ENCODE measurements at places on chromosomes 2 and 18.

- DNase-seq: no peak
Measured at GRCh38 chr18:23341383-23341782, 111.7 kb upstream of the RIOK3 start.

- no peak for DNase-seq
Measured at GRCh38 chr2:27000995-27001394, 30.6 kb downstream of the MAPRE3 start.

DNA sequence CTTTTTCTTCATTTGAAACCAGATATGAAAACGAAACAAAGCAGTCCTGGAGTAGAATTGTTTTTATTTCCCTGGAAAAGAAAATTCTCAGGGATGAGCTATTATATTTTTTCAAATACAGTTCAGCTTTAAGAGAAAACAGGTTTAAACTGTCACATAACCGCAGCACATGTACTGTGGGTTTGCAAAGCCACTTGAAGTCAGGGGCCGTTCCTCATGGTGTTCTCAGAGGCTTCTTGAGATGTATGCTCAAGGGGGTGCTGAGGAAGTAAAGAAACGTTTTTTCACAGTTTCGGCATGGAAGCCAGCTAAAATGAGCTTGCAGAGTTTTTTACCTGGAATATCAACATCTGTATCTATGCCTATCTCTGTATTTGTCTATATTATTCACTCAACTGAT, 225.3 kb downstream of the MC4R start:
- DNase-seq: no peak

DNA sequence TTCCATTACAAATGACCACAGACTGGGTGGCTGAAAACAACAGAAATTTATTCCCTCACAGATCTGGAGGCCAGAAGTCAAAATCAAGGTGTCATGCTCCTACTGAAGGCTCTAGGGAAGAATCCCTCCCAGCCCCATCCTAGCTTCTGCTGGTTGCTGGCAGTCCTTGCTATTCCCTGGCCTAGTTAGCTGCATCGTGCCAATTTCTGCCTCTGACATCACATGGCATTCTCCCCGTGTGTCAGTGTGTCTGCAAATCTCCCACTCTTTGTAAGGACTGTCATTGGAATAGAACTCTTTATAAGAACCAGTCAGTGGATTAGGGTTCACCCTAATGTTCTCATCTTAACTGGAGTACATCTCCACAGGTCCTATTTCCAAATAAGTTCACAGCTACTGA, 30.5 kb upstream of the NCKAP5 start:
- no peak for DNase-seq

- DNase-seq: peak; percentile 87
Measured at GRCh38 chr2:121944072-121944831, 188.8 kb downstream of the TSN start.

DNA sequence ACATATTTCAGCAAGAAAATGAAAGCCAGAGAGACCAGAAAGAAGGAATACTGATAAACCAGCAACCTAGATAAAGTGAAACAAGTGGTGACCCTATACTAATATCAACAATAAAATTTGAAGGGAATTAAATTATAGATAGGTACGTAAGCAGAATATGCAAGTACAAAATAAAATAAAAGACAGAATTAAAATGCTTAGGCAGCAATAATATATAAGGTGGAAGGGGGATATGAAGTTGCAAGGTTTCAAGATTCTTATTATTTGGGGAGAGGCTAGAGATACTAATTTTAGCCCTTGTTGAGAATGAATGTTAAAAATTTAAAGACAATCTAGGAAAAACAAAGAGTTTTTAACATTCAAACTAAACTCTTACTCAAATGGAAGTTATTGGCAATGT, 39.6 kb downstream of the HDLBP start:
- no peak for DNase-seq

- no peak for DNase-seq
Measured at GRCh38 chr2:42768706-42769256, 4.8 kb upstream of the OXER1 start.

DNA sequence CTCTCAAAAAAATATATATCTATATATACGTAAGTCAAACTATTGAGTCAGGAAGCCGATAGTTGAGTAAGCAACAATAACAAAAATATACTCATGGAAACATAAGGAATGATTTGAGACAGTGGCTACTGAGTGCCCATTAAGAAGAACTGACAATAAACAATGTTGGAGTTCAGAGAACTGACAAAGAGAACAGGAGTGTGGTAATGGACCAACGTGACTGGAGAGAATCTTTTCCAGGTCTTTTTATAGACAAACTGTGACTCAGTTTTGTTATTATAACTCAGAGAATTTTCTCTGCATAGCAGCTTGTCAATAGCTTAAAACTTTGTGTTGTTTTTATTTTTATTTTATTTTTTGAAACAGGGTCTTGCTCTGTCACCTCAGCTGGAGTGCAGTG, 4.6 kb upstream of the GALM start:
- no peak for DNase-seq

DNA sequence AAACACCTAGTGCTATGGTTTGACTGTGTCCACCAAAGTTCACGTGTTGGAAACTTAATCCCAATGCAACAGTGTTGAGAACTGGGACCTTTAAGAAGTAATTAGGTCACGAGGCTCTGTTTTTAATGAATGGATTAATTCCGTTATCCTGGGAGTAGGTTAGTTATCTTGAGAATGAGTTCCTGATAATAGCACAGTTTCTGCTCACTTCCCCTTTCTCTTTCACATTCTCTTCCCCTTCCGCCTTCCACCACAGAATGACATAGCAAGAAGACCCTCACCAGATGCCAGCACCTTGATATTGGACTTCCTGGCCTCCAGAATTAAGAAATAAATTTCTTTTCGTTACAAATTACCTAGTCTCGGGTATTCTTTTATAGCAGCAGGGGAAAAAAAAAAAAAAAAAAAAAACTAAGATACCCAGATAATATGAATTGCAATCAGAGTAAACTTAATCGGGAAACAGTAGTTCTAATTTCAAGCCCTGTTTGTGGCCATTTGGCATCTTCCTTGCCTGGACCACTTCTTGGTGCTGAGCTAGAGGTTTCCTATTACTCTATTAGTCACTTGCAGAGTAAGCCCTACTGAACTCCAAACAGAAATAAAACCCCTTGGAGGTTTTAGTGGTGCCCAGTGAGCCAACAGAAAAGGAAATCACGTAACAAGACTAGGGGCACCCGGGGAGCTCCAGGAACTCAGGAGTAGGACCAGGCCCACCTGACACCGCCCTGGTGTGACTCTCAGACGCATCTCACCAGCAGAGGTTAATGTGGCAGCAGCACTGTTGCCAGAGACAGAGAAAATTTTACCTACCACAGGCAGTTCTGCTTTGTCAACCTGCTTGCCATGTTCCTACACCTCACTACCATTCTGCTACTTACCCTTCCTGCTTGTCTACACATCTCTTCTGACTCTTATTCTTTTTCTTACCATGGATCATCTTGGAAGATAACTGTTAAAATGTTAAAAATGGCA, 147.6 kb upstream of the CAB39 start:
- DNase-seq: no peak

- no peak for DNase-seq
Measured at GRCh38 chr2:235868645-235869044, 299.5 kb downstream of the GBX2 start.

DNA sequence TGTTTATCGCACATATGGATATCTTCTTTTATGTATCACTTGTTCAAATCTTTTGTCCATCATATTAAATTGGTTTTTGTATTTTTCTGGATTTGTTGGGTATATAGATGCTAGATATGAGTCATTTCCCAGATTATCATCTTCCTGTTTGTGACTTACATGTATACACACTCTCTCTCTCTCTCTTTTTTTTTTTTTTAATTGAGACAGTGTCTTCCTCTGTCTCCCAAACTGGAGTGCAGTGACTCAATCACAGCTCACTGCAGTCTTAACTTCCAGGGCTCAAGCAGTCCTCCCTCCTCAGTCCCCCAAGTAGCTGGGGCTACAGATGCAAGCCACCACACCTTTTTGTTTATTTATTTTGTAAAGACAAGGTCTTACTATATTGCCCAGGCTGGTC, 43.8 kb downstream of the XIRP2 start:
- DNase-seq: peak; percentile 77

DNA sequence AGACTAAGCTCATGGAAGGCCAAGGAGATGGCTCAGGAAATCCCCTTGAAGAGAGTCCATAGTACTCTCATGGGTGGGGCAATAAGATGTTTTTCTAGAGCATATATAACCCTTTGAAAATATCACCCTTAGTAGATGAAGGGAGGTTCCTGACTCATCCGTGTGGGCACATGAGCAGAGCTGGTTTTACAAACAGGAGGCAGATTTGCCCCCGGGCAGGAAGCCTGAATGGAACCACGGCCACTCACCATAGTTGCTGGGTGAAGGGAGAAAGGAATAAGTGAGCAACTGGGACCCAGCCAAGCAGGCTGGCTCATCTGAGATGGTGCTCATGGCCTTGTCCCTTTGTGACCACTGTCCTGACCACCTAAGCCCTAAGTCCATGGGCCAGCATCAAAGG, 29.0 kb upstream of the MAPRE3 start:
- peak; percentile 62 for DNase-seq

DNA sequence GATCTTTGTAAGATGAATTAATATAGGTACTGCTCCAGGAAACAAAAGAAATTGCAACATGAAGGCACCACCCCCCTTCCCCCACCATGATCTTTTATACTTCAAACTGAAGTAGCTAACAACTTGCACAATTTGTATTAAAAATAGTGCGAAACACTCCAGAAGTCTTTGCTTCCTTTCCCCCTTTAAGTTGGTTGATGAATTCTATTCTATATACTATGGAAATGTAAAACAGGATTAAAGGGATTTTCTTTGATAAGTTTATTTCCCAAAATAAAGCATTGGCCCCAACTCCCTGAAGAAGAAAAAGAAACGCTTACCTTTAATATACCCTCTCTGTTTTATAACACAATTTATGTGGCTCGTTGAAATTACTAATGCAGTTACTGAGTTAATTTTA, 227.1 kb downstream of the ARHGAP15 start:
- DNase-seq: no peak

DNA sequence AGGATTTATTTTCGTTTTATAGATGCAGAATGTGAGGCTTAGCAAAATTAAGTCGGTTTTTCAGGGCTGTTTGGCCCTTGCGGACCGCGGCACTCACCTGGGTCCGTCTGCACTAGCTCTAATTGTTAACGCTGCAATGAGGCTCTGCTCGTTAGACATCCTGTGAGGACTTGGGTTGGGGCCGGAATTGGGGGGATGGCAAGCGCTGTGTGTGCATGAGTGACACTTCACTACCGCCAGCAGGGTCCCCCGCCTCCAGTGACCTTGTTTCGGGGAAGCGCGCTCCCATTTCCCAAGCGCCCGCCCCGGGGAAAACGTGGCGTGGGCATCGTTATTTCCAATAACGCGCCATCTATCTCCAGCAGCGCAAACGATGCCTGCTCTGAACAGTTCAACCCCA, 54.2 kb downstream of the KCNG2 start:
- DNase-seq: no peak

- peak; percentile 6 for DNase-seq
Measured at GRCh38 chr18:27363872-27364271, 178.8 kb upstream of the CHST9 start.

DNA sequence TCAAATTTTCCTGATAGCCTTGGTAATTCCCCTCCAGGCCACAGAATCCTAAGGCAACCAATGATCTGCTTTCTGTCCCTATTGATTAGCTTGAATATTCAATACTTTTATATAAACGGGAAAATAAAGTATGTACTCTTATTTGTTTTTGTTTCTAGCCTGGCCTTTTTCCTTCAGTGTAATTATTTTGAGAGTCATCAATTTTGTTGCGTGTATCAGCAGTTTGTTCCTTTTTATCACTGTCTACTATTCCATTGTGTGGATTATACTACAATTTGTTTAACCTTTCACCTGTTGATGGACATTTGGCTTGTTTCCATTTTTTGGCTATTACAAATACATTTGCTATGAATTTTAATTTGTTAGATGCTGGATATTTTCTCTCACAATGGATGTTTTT, 39.2 kb upstream of the LRRC30 start:
- no peak for DNase-seq

DNA sequence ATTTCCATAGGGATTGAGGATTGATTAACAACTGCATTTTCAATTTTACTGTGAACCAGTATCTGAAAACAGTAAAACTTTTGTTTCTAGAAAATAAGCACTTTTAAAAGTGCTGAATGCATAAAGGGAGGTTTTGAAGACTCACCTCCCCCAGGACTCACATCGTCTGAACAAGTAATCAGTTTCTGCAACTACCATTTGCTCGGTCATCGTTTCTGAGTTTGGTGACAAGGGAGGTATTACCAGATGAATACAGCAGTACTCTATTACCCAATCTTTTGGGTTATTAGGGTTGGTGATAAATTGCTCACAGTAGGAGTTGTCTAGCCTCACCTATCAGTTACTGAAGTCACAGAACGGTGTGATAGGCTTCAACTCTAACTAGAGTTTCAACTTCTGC, 234.5 kb upstream of the FN1 start:
- no peak for DNase-seq

DNA sequence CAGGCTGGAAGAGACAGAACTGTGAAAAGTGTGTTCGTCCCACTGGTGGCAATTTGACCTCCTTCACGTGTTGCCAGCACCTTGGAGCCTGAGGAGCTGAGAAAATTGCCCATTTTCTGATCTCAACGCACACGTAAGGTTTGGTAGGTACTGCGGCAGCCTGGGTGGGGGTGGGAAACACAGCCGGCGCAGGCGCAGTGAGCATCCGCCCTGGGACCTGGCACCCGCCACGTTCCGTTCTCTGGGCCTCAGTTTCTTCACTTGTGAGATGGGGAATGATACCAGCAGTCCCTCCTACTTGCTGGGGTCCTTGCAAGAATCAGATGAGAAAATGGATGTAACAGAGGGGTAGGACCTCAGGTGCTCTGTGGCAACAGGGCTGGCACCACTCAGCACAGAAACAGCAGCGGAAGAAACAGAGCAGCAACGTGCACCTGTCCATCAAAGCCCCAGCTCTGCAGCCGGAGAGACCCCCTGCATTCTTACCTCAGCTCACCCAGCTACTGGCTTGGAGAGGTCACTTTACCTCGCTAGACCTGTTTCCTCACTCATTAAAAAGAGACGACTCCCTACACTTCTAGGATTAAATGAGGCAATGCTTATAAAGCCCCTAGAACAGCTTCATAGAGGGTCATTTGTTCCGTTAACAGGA, 458.0 kb upstream of the ID2 start:
- no peak for DNase-seq

DNA sequence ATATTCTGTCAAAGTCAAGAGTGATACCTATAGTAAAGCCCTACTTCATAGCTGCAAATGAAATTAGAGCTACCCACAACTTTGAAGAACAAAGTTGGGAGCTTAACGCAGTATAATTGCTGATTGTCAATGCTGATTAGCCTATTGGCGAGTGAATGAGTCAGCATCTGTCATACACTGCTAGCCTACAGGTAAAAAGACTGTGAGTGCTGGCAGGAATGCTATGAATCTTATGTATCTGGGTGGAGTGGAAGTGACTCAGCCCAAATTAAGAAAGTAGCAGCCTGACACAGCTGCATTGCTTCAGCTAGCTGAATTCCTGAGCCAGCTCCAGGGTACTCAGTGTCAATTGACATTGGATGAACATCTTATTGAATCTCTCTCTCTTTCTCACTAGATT, 179.4 kb upstream of the DCC start:
- DNase-seq: no peak

DNA sequence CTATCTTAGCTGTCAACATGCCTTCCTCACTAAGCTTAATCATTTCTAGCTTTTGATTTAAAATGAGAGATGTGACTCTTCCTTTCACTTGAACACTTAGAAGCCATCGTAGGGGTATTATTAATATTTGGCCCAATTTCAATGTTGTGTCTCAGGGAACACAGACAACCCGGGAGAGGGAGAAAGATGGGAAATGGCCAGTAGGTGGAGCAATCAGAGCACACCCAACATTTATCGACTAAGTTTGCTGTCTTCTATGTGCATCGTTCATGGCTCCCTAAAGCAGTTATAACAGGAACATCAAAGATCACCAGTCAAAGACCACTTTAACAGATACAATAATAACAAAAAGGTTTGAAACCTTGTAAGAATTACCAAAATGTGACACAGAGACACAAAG, 110.2 kb downstream of the OLA1 start:
- peak; percentile 29 for DNase-seq

All from ELR (cell line).